ENCODE measurements at places on chromosomes 7 and 10.

DNA sequence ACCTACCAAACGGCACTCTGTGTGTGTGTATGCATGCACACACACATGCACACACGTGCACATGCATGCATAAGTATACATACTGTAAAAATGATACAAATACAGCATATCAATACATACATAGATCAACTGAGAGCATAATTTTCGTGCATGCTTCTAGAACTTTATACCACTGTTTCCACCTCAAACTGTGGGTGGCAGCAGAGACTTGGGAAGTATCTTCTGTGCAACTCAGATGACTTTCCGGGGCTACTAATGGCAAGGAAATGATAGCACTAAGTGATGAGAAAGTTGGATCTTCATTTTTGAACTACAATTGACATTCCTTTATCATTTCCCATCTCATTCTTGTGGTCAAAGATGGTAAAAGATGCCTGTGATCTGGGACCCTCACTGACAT is 570.7 kb downstream of the REEP3 start:
- DNase-seq: no peak

DNA sequence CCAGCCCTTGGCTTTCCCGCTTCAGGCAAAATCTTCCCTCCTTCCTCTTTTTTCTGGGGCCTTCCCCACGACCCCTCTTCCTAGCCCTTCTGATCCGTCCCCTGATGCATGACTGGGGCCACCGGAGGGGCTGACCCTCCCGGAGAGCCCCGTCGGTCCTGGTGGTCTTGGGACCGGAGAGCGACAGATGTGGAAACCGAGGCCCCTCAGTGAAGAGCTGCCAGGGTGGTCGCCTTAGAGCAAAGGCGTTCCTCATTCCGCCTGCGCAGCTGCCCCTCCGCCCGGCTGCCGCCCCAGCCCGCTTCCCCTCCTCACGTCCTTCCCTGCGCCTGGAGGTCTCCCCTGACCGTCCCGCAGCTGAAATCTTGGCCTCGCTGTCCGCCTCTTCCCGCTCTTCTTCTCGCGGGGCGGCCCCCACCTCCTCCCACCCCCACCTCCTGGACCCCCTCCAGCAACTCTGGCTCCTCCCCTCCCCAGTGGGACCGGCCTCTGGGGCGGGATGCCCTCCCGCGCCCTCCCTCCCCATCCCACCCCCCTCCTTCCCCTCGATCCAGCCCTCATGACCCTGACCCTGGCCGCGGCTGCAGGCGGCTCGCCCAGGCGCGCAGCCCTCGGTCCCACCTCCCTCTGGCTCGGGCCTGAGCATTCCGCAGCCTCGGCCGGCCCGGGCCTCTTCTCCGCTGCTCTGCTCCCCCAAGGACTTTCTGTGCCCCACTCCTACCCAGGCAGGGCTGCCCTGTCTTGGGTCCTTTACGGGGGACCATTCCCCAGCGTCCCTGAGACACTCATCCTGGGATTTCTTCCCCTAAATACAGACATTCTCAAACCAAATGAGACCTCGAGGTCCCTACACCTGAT is at the start of gene RARRES2:
Gene RARRES2, minus strand, starts transcription at position 367 of the 858 bp plus-strand sequence. CDS start 1,020 bp downstream, outside the sequence.
- no peak for DNase-seq

GRCh38 chr7:33841705-33842129 is 63.6 kb upstream of the BMPER start:
- no peak for DNase-seq

- DNase-seq: no peak
These were observed 442.6 kb upstream of the IGFBP3 start for GRCh38 chr7:46363688-46364087.

DNA sequence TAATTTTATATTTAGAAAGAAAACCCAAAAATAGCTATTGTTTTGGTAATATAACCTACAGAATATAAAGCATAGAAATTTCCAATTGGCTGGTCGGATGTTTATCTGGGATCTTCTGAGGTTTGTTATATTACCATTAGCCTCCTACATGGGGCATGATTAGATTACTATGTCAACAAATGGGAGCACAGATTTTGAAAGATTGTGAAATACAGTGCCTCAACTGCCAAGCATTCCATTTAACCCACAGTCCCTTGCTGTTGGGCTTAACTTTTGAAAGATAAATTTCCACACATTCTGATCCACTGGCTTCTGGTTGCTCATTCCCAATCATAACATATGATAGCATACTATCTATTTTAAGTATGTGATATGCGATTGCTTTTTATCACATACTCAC is 455.4 kb upstream of the C7orf33 start:
- DNase-seq: no peak

GRCh38 chr10:99881371-99881770 is 98.9 kb downstream of the ABCC2 start:
- no peak for DNase-seq

DNA sequence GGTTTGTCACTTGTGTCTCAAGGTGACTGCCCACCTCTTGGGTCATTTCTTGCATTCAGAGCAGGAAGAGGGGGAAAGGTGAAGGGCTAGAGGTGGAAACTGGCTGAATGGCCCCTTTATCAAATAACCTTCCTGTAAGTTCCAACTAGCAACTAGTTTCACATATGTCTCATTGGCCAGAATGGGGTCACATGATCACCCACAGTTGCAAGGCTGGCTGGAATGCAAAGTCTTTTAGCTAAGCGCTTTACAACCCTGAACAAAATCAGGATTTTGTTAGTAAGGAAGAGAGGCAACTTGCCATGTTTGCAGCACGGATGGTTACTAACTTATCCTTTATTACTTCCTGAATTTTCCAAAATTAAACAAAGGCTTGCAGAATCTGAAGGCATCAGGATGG is 156.3 kb downstream of the EMX2 start:
- no peak for DNase-seq

DNA sequence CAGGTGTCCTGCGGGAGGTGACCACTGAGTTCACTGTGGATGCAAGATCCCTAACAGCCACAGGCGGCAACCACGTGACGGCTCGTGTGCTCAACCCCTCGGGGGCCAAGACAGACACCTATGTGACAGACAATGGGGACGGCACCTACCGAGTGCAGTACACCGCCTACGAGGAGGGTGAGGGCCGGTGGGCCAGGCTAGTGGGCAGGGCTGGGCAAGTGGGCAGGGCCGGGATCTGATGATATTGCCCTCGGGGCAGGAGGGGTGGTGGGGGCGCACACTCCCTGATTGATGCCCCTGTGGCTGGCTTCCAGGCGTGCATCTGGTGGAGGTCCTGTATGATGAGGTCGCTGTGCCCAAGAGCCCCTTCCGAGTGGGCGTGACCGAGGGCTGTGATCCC is 15.8 kb downstream of the FLNC start:
- no peak for DNase-seq
